ENCODE measurements at places on chromosomes 1 and 21. TPM values are rescaled to one million over a fixed set of nuclear protein-coding genes. Genes with fewer than 3 reads are reported as not detected.

APCS gene
- total RNA-seq, result not detected

TSPEAR gene
- total RNA-seq, result not detected

INSRR gene
- 0.66 TPM for total RNA-seq

WNT3A gene
- not detected for total RNA-seq

SPRR1B gene
- not detected for total RNA-seq

PCP4 gene
- not detected for total RNA-seq

GRCh38 chr1:31798433-31799195 is 17.2 kb downstream of the SPOCD1 start:
- peak; percentile 99 for ATAC-seq

- ATAC-seq, result no peak
These were observed 199.4 kb upstream of the HMCN1 start for GRCh38 chr1:185534801-185535200.

DNA sequence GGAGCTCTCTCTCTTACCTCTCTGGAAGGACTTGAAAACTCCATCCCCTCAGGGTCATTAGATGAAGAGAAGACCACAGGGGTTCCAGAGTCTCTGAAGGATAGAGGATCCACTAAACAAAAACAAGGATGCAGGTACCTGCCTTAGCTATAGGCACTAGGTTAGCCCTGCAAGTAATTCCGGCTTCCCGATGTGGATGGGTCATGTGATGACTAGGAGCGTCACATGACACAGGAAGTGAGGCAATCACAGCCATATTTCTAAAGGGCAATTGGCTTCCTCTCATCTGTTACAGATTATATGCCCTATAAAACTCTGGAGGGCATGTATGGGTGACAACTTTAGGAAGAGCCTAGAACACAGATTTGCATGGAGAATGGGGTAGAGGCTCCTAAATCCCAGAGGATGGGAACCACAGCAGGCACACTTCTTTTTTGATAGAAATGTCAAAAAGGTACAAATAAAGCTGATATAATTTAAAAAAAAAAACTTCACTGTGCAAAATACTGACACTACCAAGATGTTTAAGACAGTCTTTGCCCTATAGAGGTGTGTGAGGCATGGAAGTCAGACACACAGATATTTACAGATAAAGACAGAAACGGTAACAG is 14.1 kb downstream of the ENTREP3 start:
- ATAC-seq, result peak; percentile 55

- ATAC-seq, result no peak
These were observed 116.0 kb downstream of the TTLL7 start for GRCh38 chr1:83882906-83883305.
